Kidney capillary endothelial cell (primary cell): ENCODE measurements at places on chromosomes 2 and 18.

GRCh38 chr18:6219116-6219717, 195.5 kb downstream of the L3MBTL4 start:
- peak; percentile 55 for DNase-seq

DNA sequence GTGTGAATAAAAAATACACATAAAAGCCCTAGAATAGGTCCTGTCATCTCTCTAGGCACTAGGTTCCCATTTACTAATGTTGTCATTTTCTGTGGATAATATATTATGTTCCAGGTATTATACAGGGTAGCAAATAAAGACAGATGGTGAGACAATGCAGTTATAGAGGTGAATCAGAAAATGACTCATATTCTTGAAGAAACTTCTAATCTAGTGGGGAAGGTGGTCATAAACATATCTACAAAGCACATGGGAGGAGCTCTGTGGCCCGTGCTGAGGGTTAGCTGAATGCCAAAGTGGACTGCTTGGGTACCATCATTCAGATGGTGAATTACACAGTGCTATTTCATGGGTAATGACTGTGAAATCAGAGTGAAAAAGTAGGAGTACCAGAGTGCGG, 700.9 kb downstream of the ERBB4 start:
- DNase-seq = no peak

- DNase-seq = no peak
Measured at GRCh38 chr2:241540771-241541561, 17.6 kb upstream of the BOK start.

GRCh38 chr2:118003396-118003824, 10.5 kb downstream of the CCDC93 start:
- DNase-seq = peak; percentile 72

GRCh38 chr18:12637393-12637792, 20.5 kb downstream of the SPIRE1 start:
- no peak for DNase-seq

- no peak for DNase-seq
Measured at GRCh38 chr2:219230059-219230540, 494 bp downstream of the ANKZF1 start.

GRCh38 chr2:31267437-31268120, 33.6 kb downstream of the EHD3 start:
- DNase-seq = no peak

- peak; percentile 50 for DNase-seq
Measured at GRCh38 chr2:201220102-201220570, 37.2 kb downstream of the CASP10 start.

GRCh38 chr2:186771850-186772463, 77.0 kb downstream of the ZSWIM2 start:
- DNase-seq = no peak

GRCh38 chr2:9842487-9843228, 616 bp upstream of the TAF1B start:
- no peak for DNase-seq

- DNase-seq = peak; percentile 58
Measured at GRCh38 chr2:109516445-109517117, 97.2 kb downstream of the SEPTIN10 start.

DNA sequence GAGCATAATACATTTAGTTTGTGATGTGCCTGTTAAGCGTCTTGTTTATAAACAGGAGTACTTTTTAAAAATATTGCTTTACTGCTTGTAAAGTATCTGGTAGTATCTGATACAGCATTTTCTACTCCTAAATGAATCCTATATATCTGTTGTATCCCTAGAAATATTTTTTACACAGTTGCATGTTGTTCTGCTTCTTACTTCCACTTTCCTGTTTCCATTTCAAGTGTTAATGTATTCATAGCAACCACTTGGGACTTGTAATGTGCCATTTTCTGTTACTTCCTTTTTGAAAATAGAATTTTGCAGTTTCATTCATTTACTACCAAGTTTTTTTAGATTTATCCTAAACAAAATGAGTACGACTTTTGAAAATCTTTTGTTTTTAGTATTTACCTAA, 24.9 kb downstream of the CCNT2 start:
- no peak for DNase-seq

DNA sequence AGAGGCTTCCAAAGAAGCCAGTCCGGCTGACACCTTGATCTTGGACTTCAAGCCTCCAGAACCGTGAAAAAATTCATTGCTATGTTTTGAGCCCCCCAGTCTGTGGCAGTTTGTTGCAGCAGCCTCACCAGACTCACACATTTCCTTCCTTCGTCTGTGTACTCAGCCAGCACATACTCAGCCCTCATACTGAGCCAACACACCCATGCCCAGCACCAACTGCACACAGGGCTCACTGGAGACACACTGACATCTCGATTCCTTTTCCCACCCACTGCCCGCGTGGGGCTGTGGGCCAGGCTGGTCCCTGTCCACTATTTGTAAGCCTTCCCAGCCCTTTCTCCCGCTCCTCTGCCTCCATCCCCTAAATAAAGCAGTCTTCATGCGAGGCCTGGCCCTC, 24.1 kb upstream of the NMUR1 start:
- no peak for DNase-seq

- DNase-seq = no peak
Measured at GRCh38 chr2:28976584-28976983, 4.5 kb upstream of the TOGARAM2 start.

DNA sequence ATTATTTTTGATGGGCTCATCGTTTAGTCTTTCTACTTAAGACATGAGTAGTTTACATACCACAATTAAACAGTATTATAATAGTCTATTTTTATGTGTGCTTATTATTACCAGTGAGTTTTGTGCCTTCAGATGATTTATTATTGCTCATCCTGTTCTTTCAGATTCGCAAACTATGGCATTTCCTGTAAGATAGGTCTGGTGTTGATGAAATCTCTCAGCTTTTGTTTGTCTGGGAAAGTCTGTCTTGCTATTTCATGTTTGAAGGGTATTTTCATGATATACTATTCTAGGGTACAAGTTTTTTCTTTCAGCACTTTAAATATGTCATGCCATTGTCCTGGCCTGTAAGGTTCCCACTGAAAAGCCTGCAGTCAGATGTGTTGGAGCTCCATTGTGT, 101.3 kb downstream of the DNAH7 start:
- DNase-seq = peak; percentile 36

- DNase-seq = no peak
Measured at GRCh38 chr2:224611938-224612337, 26.8 kb upstream of the CUL3 start.

GRCh38 chr2:39362595-39362994, 74.5 kb downstream of the MAP4K3 start:
- DNase-seq = no peak

DNA sequence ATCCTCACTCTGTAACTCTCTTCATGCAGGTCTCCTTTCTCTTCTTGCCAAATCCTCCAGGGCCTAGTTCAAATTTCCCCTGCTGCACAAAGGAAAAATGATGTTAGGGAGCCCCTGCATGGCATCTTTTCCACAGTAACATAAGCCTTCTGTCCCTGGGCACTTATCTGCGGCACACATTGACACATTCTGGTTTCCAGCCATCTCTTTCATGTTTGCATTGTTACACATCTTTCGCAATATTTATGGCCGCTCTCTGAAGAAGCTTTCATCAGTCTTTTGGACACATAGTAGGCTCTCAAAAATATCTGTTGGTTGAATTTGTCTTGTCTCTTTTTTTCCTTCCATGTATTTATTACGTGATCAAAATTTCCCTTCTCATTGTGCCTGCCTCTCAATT, 1806.1 kb upstream of the PIK3C3 start:
- DNase-seq = no peak
